NCI-H1694 (cell line): ENCODE measurements at places on chromosomes 7 and 10.

GRCh38 chr7:99365318-99366141 lies 9.0 kb upstream of the ARPC1B start:
- DNase-seq = no peak

- peak; percentile 4 for DNase-seq
Observed at GRCh38 chr7:44388089-44388970, 62.9 kb upstream of the CAMK2B start.

- DNase-seq = no peak
Observed at GRCh38 chr10:106559442-106559841, 605.1 kb downstream of the SORCS1 start.

GRCh38 chr10:90530521-90530920 lies 327.3 kb downstream of the HTR7 start:
- no peak for DNase-seq

- DNase-seq = no peak
Observed at GRCh38 chr10:78549140-78549935, 515.7 kb downstream of the RPS24 start.

- no peak for DNase-seq
Observed at GRCh38 chr7:19209166-19209696, 64.0 kb upstream of the FERD3L start.

DNA sequence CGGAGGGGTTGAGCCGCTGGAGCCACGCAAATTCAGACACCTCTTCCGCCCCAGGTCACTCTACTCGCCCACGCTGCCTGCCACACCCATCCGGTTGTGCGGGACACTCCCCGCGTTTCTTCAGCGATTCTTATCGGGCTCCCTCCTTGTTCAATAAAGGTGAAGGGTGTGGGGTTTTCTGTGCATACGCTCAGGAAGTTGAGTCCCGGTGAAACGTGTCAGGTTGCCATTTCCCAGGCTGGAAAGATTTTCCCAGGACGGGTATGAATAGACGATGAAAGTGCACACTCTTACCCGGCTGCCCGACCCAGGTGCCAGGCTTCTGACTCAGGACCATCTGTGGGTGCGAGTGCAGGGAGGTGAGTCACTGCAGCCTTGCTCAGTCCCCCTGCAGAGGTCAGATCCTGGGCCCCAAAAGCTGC lies 22.0 kb downstream of the KLF6 start:
- no peak for DNase-seq

GRCh38 chr10:27660268-27660667 lies 85.4 kb downstream of the MKX start:
- no peak for DNase-seq

GRCh38 chr10:52442576-52442975 lies 128.5 kb downstream of the DKK1 start:
- DNase-seq = no peak

DNA sequence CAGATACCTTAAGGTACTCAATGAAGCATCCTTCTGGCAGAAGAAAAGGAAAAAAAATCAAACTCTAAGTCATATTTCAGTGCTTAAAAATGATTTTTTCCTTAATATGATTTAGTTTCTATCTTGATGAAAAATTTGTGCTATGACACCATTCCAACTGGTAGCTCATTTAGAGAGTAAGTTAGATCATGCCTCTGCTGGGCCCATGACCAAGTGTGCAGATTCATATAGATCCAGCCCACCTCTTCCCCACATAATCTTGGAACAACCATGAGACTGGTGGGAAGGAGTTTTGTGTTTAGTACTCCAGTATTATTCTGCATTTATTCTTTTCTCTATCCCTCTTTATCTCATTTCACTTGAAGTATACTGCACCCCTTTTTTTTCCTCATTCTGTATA lies 908.3 kb downstream of the KCNMA1 start:
- no peak for DNase-seq

DNA sequence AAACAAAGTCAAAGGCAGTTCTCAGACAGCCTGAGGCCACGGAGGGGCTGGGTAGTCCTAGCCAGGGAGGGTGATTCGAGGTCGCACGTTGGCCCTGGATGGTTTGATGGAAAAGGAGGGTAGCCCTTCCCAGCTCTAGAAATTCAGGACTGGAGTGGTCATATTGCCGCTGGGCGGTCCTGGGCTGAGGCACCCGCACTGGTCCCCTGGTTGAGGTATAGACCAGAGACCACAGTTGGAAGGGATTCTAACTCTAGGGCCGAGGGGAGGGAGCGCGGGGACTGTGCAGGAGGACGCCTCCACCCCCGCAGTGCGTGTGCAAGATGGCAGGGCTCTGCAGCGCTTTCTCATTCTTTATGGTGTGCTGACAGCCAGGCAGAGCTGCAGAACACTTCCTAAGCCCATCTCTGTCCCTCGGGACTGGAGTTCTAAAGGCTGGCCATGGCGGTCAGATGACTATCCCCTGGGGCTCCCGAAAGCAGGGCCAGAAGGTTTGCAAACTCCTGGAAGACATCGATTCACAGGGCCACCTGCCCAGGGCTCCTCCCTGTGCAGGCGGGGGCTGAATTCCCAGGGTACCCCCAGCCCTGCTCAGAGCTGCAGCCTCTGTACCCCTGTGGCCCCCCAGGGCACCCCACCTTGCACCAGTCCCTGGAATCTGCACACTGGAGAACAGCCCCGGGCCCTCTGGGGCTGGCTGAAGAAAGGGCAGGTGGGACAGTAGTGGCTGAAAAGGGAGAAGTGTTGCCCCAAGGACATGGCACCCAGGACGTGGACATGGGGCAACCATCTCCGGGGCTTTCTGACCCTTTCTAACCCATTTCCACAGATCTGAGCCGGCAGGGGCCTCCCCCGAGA lies 51.0 kb upstream of the ELN start:
- no peak for DNase-seq

GRCh38 chr7:50707236-50708006 lies 75.3 kb downstream of the GRB10 start:
- no peak for DNase-seq

DNA sequence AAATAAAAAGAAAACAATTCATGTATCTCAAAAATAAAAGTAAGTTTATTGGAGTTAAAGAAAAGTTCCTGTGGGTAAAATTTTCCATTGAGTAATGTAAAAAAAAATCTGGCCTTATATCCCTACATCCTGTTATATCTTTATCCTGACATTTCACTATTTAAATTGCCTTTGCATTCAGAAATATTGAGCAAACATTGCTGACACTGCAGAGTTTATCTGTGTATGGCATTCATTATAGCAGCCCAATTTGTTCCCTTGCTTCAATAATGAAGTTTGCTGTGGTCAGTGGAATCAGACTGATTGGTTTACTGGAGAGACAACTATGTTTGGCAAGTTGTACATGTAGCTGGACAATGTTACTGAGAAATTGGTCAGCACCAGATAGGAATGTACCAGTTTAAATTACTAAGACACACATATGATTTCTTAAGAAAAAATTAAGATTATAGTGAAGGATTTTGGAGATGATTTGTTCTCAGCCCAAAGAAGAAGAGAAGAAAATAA lies 271.7 kb downstream of the ANKRD7 start:
- no peak for DNase-seq

DNA sequence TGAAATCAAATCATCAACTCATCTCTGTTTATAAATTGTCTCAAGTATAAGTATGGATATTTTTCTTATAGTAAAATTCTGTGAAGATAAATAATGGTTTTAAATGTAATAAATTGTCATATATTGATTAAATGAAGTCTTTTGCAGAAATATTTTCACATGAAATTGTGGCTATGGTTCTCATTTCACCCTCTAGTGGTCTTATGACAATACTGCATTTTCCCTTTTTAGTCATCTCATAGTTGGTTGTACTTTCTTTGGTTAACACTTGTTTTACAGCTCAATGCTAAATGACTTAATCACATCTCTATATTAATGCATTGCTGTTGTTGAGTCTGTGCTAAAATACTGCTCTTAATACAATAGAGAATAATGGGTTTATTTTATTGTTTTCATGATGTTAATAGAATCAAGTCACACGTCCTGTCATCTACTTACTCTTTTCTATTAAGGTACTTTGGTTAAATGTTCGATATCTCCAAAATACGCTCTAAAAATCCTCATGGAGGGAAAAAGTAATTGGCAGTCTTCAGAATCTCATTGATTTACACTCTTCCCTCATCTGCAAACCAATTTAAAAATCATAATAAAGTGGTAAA lies 38.0 kb upstream of the CACNA2D1 start:
- DNase-seq = no peak

- no peak for DNase-seq
Observed at GRCh38 chr7:56375173-56375572, 259.0 kb upstream of the NUPR2 start.

GRCh38 chr10:79435271-79436065 lies 10.0 kb downstream of the ZCCHC24 start:
- DNase-seq = no peak

DNA sequence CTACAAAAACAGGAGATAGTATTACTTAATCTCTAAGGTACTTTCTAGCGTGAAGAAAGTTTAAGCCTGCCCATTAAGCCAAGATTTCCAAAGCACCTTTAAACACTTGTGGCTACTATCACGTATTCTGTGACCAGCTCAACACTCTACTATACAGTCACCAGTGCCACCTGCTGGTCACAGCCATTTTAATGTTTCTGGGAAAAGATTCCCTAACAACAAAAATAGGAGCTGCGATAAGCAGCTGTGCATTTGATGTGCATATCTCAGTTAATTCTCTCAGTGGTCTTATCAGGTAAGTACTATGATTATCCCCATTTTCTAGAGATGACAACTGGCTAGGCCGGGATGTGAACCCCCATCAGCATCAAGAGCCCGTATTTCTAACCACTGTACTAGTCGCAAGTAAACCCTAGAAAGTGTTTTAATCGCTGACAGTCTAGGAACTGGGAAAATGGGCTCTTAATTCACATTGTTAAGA lies 860 bp downstream of the SEC31B start:
- DNase-seq = peak; percentile 65

GRCh38 chr7:17312641-17313040 lies 14.2 kb downstream of the AHR start:
- DNase-seq = no peak

DNA sequence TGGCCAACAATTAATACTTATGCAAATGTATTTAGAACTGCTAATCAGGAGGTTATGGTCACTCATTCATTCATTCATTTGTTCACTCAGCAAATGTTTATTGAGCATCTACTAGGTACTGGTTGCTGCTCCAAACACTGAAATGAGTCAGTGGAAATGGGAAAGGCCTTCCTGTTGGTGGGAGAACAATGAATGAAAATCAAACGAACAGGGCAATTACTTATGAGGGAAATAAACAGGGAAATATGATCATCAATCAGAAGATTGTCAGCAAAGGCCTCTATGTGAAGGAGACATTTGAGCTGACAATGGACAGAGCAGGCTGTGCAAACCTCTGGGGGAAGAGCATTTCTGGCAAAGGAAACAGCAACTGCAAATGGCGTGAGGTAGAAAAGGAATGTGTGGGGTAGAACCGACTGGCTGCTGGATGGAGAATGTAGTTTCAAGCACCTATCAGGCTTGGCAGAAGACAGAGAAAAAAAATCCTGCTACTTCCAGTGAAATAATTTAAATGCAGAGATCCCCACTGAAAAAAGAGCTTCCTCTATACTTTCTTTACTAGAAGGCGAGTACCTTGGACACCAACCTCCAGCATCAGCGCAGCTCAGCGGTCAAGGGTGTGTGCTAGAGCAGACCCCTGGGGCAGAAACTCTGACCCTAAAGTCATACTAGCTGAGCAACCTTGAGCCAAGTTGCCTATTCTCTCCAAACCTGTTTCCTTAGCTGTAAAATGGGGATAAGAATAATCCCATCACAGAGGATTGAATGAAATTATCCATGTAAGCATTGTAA lies 108.8 kb upstream of the EEPD1 start:
- no peak for DNase-seq

- DNase-seq = no peak
Observed at GRCh38 chr7:158865462-158865922, 9.1 kb downstream of the DYNC2I1 start.

DNA sequence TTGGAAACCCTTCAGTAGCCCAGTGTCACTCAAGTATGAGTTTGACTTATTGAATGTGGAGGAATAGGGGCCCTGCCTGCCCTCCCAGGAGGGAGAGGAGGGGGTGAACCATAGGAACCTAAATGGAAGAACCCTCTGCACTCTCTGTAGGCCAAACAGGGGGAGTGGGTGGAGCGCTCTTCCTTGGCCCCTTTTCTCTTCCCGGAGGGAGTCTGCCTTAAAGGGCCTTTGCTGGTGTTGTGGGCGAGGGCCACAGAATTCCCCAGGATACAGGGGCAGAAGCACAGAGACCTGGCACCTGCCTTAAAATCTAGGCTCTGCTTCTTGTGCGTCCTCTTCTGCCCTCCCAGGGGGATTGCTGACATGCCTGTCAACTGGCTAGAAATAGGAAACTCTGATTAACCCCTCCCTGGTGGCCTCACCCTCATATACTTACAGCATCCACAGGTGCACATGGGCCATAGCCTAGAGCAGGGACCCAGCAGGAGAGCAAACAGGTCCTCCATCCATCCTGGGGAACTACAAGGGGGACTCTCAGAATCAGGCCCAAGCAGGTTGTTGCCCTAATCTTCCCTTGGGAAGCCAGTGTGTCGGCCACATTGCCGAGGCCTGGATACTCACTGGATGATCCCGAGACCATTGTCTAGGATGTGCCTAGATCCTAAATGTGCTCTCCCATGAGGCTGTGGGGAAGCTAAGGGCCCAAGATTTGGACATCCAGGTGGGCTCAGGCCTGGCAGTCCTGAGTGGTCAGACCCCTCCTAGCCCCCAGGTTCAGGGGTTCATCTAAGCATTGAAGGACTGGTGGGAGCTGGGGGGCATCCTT lies 3.4 kb downstream of the TRIM8 start:
- DNase-seq = no peak

DNA sequence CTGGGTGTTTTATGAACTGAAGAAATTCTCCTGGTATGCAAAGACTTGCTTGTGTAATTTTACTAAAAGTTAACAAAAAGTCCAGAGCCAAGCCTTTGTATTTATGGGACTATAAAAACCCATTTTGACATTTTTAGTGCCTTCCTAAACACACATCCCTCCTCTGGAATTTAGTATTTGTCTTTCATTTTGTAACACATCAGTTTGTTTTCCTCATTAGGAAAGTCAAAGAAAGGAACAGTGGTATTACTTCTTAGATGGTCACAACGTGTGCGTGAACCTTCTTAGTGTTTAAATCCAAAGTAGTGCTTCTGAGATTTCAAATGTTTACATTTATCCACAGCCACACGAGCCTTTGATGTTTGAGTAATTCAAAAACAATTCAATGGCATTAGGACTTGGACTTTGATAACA lies 103.2 kb upstream of the TMEM106B start:
- no peak for DNase-seq
